GM12892 (cell line): ENCODE measurements at places on chromosomes 2 and 18.

DNA sequence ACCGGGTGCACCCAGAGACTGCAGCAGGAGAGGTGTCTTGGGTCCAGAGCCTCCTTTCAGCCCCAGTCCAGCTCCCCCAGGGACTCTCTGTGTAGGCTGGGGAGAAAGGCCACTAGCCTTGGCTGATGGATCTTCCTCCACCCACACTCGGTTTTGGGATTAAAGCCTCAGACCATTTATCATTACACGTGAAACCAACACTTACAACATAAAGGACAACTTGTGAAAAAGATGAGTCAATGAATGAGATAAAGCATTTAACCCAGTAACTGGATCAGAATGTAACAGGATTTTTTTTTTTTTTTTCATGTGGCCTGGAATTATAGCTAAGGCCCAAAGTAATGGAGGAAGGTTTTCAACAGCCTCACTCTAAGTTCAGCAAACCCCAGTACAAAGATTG lies 32.1 kb downstream of the NAT8 start:
- DNase-seq = no peak

- DNase-seq = no peak
These were observed 41.0 kb downstream of the ROCK2 start for GRCh38 chr2:11303290-11304013.

DNA sequence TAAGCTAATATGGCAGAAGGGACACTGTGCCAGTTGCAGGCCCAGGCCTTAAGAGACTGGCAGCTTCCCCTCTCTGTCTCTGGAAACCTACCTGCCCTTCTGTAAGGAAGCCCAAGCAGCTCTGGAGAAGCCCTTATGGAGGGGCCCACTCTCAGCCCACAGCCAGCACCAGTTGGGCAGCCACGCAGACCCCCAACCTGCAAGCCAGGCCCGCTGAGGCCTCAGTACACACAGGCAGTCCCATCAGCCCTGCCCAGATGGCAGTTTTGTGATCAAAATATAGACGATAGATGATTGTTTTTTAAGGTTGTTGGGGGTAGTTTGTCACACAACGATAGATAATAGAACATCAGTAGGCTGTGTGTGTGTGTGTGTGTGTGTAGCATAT lies 36.8 kb upstream of the ALPP start:
- DNase-seq = no peak

GRCh38 chr2:144254342-144255235 lies 265.3 kb downstream of the ZEB2 start:
- no peak for DNase-seq

- no peak for DNase-seq
These were observed 9.2 kb downstream of the SEPTIN10 start for GRCh38 chr2:109604597-109604996.

GRCh38 chr2:63700271-63700670 lies 111.5 kb downstream of the MDH1 start:
- DNase-seq = no peak

DNA sequence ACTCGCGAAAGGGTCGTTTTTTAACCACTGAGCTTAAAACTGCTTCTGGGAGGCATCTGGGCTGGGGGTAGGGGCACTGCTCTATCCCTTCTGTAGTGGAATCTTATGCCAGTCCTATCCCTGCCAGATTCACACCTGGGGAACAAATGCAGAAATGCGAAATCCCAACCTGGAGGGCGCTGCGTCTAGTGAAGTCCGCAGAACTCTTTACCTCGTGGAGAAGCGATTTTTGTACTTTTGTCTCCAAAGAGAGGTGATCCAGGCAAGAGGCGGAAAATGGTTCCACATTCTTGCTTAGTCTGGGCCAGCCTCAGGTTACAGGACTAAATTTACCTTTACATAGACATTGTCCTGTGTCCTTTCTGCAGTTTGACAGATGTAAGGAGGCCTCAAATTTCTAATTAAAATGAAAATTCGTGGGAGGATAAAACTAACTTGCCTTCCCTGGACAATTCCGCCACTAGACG lies 10.4 kb downstream of the TBR1 start:
- DNase-seq = no peak

- DNase-seq = no peak
These were observed 71.1 kb downstream of the ROCK1 start for GRCh38 chr18:21040466-21040865.

DNA sequence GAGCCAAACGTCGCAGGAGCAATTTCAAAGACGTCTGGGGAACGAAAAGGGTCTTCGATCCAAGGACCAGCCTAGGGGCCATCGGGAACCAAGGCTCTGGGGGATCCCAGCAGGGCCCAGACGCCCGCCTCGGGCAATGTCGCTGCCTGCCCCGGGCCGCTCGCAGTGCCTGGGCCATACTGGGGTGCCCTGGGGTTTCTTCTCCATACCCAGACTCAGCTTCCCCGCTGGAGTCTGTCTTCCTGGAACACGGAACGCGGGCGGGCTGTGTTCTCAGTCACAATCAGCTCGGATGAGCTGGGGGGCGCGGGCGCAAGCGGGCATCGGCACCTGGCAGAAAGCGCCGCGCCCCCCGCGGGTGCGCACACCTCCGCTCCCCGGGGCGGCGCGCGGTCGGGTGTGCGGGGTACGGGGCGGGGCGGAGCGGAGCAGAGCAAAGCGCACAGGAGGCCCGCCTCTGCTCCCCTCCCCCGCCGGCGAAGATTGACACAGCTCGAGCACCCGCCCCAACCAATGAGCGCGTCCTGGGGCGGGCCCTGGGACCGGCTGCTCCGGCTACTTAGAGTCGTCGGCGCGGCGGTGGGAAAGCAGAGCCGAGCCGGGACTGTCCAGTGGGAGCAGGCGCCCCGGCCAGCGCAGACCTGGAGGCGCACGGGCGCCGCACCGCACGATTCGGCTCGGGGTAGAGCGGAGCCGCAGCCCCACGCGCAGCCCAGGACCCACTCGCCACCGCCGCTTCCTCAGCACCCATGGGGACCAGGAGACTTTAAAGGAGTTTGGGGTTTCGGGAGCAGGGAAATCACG lies at the start of gene LRATD1:
TSS of gene LRATD1 (plus strand) at position 585 of the 804 bp plus-strand sequence. CDS start 1,263 bp downstream, outside the sequence.
- DNase-seq = no peak

DNA sequence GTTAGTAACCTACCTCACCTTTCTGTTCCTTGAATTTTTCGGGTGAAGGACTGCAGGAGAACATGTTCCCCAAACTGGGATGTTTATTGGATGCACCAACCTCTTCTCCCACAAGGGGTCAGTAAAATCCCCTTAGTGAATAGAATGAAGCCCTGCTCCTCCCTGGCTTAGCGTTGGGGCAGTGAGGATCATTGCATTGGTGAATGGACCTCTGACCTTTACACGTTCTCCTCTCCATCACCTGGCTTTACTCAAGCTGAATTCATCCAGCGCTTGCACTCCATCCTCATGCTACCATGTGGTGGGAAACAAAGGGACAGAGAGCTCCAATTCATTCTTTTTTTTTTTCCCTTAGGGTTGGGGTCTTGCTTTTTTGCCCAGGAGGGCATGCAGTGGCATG lies 157.2 kb downstream of the MIB1 start:
- peak; percentile 25 for DNase-seq

- DNase-seq = no peak
These were observed 139.0 kb downstream of the UXS1 start for GRCh38 chr2:106054880-106055655.

DNA sequence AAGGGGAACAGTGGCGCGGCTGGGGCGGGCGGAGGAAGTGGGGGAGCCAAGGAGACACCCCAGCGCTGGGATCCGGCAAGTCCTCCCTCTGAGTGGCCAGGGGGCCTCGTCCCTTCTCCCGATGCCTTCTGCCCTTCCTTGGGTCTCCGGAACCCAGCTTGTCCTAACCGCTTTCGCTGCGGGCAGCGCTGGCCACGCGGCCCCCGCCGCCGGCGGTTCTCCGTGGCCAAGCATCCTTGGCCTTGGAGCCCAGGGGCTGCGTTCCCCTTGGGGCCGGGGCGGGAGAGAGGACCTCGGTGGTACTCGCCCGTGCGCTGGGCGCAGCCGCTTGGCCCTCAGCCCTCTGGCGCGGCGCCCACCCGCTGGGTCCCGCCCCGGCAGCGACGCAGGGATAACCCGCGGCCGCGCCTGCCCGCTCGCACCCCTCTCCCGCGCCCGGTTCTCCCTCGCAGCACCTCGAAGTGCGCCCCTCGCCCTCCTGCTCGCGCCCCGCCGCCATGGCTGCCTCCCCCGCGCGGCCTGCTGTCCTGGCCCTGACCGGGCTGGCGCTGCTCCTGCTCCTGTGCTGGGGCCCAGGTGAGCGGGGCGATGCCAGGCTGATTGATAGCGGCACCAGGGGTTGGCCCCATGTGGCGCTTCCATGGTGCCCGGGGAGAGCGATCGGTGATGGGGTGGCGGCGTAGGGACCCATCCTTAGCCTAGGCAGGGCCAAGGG lies 128.7 kb downstream of the UXS1 start:
- DNase-seq = no peak

GRCh38 chr2:88199912-88200682 lies 30.0 kb downstream of the THNSL2 start:
- no peak for DNase-seq

DNA sequence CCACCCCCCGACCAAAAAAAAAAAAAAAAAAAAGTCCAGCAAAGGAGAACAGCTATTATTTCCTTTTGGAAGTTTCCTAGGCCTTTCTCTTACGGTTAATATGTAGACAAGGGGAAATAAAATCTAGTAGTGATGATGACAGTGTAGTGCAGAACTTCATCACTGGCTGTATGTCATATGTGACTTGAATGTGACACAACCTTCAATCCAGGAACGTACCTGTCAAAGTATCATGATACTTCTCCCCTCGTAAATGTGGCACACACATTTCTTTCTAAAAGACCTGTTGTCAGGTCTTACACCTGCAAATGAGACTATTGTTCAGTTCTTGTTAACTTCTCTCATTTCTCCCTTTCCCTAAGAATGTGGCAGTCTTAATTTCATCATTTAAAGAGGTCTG lies 173.5 kb downstream of the PRPF40A start:
- no peak for DNase-seq

DNA sequence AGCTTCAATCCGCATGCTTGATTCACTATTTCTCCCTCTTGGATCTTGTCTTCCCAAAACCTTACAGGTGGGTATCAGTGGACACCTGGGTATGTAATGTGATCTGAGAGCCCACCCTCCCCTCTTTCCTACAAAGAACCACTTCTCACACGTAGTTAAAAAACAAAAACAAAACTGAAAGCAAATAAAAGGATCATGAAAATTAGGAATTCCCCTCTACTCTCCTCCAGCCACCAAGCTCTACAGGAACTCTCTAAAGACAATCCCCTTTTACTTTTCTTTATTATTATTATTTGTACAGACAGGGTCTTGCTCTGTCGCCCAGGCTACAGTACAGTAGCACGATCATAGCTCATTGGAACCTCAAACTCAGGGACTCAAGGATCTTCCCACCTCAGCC lies 40.8 kb upstream of the MYO1B start:
- DNase-seq = no peak

DNA sequence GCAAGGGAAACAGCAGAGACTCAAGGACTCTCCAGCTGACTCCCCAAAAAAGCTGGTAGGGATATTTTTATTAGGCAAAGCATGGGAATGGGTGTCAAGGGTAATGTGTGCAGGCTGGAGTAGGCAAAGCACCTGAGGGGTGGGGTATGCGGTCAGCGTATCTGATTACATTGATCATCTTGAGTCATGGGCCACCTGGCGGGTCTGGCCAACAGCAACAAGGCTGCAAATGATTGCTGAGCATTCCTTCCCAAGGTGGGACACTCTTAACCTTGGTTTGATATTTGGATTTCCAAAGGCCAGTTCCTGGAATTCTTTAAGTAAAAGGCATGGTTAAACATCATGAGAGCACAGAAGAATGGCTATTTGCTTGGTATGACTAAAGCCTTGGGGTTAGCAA lies 32.6 kb upstream of the CCBE1 start:
- DNase-seq = no peak

DNA sequence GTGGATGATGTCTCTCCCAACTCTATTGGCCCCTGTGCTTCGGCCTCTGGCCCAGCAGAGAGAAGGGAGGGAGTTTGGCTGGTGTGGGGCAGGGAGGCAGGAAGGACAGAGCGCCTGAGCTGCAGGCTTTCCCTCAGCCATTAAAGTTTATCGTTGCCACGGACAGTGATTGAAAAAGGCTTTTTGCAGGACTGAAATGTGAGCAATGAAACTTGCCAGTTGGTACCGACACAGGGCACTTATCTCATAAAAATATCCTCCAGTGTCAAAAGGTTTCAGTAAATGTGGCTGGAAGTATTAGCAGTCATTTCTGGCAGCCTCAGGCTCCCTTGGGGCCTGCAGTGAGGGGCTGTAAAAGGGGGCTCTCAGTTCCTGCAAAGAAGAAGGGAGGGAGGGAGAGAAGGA lies 169.2 kb downstream of the GLI2 start:
- no peak for DNase-seq

DNA sequence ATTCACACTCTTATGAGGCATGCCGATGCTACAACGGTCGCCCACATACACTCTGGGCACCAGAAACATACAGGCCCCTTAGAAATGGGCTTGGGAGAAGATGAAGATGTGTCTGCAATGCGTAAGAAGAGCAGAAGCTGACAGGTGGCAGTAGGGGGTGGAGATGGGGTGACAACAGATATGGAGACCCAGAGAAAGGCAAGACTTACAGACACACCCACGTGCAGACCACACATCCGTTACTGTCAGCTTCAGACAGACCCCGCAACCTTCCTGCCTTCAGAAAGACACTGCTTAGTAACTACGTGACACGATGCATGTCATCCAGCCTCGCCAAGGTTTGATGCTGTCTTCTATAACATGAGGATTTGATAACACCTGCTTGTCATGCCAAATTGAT lies 89.5 kb downstream of the ZFP36L2 start:
- no peak for DNase-seq

GRCh38 chr2:187878112-187878511 lies 323.9 kb upstream of the TFPI start:
- DNase-seq = no peak
